ENCODE measurements at places on chromosomes 5 and 9.

GRCh38 chr5:94891972-94892371 lies 273.5 kb downstream of the SLF1 start:
- no peak for DNase-seq

GRCh38 chr5:93721511-93721910 lies 19.9 kb downstream of the POU5F2 start:
- DNase-seq: no peak

- DNase-seq: no peak
These were observed 29.7 kb downstream of the ZNF462 start for GRCh38 chr9:106892632-106893031.

GRCh38 chr9:129309906-129310305 lies 131.8 kb upstream of the IER5L start:
- DNase-seq: no peak

DNA sequence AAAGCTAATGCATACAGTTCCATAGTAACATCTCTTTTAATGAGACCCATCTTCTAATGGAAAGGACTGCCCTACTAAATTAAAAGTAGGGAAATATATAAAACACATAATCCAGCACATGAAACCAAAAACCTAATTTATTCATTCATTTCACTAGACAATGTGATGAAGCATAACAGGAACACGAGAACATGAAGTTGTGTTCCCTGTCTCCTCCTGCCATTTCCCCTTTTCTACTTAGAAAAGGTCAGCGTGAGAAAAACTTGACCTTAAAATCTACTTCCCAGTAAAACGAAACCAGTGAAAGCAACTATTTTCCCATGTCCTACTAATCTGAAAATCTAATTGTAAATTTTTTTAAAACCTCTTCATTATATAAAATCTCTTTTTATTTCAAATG lies 847.5 kb downstream of the TLE1 start:
- no peak for DNase-seq

GRCh38 chr5:132363431-132364112 lies 5.9 kb upstream of the SLC22A5 start:
- DNase-seq: no peak

- no peak for DNase-seq
These were observed 289.5 kb downstream of the DEPDC1B start for GRCh38 chr5:60410427-60410826.

GRCh38 chr9:83372957-83373356 lies 165.2 kb downstream of the FRMD3 start:
- no peak for DNase-seq

GRCh38 chr9:107020040-107020530 lies 157.1 kb downstream of the ZNF462 start:
- DNase-seq: peak; percentile 89

DNA sequence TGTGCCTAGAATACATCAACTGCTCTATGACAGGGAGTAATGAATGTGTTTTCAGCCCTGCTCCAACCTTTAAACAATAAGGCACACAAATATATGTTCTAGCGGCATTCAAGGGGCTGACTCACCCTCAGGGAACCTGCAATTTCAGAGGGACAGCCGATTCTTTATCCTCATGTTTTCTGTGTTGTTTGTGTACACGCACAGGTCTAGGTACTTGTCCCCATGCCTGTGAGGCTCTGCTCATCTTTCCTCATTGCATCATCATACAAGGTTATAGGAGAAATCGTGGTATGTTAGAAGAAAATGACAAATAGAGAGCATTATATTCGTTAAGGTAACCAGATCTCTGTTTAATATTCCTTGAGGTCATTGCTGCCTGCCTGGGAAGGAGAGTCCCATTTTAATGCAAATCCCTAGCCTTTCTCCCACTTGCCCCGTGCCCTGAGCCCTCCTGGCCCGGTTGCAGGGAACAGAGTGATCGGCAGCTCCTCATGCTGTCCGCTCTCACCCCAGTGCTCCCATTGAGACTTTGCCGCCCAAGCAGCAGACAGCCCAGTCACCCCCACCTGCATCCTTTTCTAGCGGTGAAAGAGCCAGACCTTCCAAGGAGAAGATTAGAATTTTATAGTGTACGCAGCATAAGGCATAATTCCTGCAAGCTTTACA lies 14.6 kb downstream of the MAP1B start:
- no peak for DNase-seq

GRCh38 chr5:110435207-110435606 lies 291.3 kb downstream of the TMEM232 start:
- DNase-seq: no peak

DNA sequence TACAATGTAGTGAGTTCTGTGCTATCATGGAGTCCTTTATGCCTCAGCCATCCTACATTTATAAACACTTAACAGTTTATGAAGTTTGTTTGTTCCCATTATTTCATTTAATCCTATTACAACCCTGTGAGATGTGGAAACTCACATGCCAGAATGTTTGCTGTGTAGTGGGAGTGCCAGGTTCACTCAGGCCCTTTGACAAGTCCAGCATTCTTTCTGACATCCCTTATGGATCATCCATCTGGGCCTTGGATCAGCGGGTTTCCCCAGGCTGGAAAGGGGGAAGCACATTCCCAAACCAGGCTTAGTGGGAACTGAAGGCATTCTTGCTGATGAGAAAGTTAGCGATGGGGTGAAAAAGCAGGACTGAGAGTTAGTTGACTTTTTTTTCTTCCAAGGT lies 128.1 kb upstream of the OTULINL start:
- DNase-seq: no peak

- no peak for DNase-seq
These were observed 793.7 kb downstream of the BRINP1 start for GRCh38 chr9:118575341-118576070.

DNA sequence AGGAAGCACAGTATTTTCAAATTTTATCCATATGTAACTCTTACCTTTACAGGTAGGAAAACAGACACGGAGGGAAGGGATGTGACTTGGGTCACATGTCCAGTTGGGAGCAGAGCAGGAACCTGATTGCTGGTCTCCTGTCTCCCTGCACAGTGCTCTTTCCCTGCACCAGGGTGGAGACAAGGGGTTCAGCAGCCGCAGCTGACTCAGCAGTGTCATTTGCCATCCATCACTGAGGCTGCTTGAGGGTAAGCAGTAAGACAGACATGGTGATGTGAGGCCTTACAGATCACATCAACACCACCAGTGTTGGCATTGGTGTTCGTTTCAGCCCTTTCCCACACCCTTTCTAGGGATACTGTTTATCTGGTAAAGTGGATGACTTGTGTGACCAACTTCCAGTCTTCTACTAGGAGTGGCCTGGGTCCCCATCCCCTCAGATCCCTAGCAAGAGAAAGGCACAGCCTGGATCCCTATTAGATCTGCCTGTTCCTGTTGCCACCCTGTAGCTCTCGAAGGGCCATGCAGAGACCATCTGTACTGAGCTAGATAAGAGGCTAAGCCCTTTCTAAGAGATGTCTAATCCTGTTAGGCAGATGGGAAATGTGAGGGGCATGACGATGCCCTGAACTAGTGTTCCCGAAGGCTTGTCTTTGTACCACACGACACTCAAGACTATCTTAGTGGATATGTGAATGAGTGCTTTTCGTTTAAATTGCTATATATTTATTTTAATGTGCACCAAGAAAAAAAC lies 29.1 kb downstream of the FRMPD1 start:
- no peak for DNase-seq

GRCh38 chr5:105034401-105034763 lies 1471.8 kb upstream of the NUDT12 start:
- no peak for DNase-seq

- DNase-seq: no peak
These were observed 33.7 kb downstream of the LEAP2 start for GRCh38 chr5:132907161-132907560.

GRCh38 chr9:89878687-89879086 lies 273.9 kb downstream of the GADD45G start:
- no peak for DNase-seq

GRCh38 chr9:13719981-13720676 lies 440.6 kb upstream of the MPDZ start:
- no peak for DNase-seq

- no peak for DNase-seq
These were observed 133.9 kb upstream of the ADRA1B start for GRCh38 chr5:159782197-159782994.

DNA sequence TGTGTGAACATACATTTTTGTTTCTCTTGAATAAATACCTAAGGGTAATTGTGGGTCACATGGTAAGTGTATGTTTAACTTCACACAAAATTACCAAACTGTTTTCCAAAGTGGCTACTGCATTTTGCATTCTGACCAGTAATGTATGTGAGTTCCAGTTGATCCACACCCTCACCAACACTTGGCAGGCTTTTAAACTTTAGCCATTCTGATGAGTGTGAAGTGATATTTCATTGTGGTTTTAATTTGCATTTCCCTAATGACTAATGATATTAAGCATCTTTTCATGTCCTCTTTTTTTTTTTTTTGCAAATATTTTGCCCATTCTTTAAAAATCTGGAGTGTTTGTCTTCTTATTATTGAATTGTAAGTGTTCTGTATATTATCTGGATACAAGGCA lies 53.5 kb upstream of the MAST4 start:
- DNase-seq: no peak

- no peak for DNase-seq
These were observed 312.6 kb downstream of the DRD1 start for GRCh38 chr5:175131432-175131831.

Data from Jurkat, Clone E6-1 (cell line).